Activated CD4-positive, alpha-beta T cell treated with anti-CD3 and anti-CD28 coated beads for 24 hours (primary cell): ENCODE measurements at places on chromosomes 4 and X.

DNA sequence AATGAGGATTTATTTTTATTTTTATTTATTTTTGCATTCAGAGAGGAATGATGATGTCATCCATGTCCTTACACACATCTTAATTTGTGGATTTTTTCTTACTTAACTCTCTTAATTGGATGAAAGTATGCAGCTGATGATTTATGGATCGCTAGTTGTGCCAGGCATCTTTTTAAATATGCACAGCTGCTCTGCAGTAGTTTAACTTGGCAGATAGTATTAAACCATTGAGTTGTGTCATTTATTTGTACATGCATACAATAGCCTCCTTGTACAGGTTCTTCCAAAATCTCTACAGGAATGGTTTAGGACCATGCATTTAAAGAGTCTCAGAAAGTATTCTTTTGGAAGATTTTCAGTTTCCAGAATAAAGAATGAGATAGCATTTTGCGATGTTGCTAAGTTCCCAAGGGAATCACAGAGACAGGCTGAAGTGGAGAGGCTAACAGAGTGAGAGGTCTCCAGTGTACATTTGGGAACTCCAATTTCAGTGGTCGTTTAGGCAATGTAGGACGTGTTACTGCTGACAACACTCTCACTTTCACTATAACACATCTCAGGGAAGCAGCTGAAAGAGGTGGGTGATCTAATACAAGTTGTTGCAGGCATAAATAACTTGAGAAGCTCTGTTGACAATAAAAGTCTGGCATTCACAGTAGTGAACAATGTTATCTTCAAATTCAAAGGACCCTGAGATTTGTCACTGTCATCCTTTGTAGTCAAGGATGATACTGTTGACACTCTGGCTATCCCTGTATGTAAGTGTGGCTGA lies 49.9 kb upstream of the SCRG1 start:
- no peak for DNase-seq

- no peak for DNase-seq
These were observed 1.8 kb downstream of the SH3BP2 start for GRCh38 chr4:2794486-2795299.

DNA sequence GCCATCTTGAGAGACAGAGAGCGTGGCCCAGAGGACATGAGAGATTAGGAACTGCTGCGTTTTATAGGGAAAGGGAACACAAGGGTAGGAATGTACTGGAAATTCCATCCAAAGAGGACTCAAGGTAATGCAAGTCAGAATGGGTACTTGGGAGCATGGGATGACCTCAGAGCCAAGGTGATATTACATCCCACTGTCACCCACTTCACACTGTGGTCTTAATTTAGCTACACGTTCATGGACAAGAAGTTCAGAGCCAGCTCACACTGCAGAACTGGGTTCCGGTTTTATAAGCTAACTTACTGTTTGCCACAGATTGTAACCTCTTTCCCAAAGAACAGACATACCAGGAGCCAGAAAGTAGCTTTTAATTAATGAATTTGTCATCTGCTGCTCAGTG lies 244.7 kb downstream of the CBR4 start:
- DNase-seq = no peak

DNA sequence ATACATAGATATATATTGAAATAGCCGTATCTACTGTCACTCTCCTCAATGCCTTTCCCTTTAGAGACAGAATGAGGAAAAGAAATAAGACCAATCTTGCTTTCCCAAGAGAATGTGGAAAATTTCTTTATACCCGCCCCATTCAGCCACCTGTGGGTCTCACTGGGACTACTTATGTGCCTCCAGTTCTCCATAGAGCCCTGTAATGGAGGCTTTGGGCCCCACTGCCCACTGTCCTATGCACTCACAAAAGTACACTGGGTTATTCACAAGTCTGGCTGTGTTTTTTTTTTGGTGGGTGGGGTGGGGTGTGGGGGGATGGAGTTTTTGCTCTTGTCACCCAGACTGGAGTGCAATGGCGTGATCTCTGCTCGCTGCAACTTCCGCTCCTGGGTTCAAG lies 70.4 kb upstream of the ELOVL6 start:
- DNase-seq = no peak

GRCh38 chr4:47945930-47946726 lies 31.7 kb upstream of the NFXL1 start:
- DNase-seq = no peak
